ENCODE measurements at places on chromosomes 12 and 14.
A peak's percentile ranks its signal among the peaks of the same experiment; 100 is the strongest.

GRCh38 chr12:26651566-26652188 is 181.3 kb downstream of the ITPR2 start:
- DNase-seq: no peak

GRCh38 chr14:24178399-24179178 is 6.7 kb downstream of the REC8 start:
- DNase-seq: no peak

GRCh38 chr12:54459355-54459754 is 14.0 kb downstream of the GTSF1 start:
- DNase-seq: no peak

DNA sequence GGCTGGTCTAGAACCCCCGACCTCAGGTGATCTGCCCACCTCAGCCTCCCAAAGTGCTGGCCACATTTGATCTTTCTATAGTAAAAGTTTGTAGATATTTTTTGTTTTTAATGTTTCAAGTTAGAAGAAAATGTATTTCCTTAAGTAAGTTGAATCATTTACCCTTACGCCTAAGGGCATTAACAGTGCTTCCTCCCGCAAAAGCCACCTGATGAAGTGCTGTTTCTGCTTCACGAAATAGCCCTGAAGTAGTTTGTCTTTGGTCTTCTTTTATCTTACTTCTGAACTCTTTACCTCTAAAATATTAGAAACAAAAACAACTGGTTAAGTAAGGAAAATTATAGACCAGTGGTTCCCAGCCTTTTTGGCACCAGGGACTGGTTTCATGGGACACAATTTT is 22.7 kb downstream of the PAWR start:
- DNase-seq: no peak

GRCh38 chr12:67885375-67886169 is 103.7 kb upstream of the IFNG-AS1 start:
- no peak for DNase-seq

DNA sequence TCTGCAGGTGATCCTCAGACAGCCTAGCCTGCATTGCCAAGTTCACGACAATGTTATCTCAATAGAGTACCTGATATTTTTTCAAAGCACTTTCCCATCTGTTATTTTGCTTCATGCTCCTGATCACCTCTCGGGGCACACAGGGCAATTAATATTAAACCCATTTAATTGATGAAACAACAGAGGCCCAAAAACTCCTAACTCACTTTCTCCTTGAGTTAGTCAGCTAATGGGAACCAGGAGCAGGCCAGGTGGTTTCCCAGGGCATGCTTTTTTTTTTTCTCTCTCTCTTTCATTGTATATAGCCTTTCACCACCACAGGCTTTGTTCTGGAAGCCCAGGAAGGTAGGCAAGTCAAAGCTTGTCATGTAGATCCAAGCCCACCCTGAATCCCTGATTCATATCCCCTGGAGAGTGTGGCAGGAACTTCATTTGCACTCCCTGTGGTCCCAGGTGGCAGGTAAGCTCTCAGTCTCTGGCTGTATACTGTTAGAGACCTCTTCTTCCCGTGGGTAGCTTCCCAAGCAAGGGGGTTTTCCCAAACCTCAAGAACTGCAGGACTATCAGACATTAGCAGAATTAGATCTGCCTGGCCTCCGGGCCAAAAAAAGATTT is 41.6 kb upstream of the MAP1LC3B2 start:
- no peak for DNase-seq

DNA sequence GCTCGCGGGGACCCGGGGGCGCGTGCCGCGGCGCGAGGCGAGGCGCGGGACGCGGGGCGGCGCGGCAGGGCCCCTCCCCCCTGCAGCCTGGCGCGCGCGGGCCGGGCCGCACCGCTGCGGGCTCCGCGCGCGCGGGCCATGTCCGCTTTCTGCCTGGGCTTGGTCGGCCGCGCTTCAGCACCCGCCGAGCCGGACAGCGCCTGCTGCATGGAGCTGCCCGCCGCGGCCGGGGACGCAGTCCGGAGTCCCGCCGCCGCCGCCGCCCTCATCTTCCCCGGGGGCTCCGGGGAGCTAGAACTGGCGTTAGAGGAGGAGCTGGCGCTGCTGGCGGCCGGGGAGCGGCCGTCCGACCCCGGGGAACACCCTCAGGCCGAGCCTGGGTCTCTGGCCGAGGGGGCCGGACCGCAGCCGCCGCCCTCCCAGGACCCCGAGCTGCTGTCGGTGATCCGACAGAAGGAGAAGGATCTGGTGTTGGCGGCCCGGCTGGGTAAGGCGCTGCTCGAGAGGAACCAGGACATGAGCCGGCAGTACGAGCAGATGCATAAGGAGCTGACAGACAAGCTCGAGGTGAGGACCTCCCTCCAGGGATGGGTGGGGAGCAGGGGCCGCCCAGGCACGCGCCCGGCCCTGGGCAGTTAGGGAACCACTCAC is 820 bp downstream of the BICDL1 start:
- peak; percentile 35 for DNase-seq

- DNase-seq: no peak
Measured at GRCh38 chr12:41188058-41188840, at the start of gene PDZRN4. Gene PDZRN4, plus strand, starts transcription at chr12:41188320.

DNA sequence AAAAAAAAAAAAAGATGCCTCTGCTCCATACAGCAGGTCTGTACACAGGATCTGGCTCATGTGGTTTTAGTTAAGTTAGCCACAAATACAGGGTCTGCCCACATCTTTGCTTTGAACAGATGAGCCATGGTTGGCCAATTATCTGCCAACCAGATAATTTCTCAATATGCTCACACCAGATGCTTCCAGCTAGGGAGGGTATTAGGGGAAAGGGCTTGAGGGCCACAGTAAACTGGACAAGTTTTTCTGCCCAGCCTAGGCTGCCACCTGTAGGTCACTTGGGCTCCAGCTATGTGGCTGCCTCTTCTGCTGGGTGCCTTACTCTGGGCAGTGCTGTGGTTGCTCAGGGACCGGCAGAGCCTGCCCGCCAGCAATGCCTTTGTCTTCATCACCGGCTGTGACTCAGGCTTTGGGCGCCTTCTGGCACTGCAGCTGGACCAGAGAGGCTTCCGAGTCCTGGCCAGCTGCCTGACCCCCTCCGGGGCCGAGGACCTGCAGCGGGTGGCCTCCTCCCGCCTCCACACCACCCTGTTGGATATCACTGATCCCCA is 776 bp downstream of the RDH5 start:
- DNase-seq: no peak

- no peak for DNase-seq
Measured at GRCh38 chr14:75842551-75842950, 139.2 kb downstream of the TGFB3 start.

GRCh38 chr14:105471297-105471821 is 3.3 kb upstream of the CRIP2 start:
- no peak for DNase-seq

DNA sequence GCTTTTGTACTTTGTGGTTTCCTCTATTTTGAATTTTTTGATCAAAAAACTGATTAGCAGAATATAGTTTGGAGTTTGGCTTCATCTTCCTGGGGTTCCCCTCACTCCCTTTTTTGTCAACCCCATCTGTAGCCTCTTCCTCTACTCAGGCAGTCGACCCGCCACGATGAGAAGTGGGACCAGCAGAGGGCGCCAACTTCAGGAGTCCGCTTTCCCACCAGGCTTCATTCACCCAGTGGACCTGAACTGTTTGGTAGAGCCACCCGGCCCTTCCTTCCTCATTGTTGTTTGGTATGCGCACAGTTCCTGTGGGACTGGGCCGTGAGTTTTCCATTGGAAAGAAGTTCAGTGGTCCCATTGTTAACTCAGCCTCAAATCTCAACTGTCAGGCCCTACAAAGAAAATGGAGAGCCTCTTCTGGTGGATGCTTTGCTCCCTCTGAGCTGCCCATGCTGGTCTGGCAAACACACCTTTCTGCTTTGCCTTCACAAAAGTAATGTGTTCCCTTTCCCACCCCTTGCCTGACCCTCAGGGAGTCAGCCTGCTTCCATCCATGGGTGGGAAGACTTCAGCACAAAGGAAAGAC is 21.7 kb downstream of the TMBIM6 start:
- peak; percentile 71 for DNase-seq

DNA sequence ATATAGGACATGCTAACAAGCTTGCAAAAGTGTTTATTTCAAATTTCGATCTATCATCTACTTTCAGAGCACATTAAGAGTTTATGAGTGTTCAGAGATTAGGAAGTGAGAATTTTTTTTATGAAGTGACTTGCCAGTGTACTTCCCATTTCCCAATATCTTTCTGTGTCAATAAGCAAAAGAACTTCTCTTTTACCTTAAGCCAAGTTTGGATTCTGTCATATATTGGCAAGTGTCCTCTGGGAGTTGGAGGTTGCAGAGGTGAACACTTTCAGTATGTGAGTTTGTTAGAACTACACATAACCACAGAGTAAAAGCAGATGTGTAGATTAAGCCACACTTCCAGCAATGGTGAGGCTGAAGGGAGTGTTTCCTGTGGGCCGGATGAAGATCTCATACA is 16.6 kb upstream of the KLRF1 start:
- no peak for DNase-seq

DNA sequence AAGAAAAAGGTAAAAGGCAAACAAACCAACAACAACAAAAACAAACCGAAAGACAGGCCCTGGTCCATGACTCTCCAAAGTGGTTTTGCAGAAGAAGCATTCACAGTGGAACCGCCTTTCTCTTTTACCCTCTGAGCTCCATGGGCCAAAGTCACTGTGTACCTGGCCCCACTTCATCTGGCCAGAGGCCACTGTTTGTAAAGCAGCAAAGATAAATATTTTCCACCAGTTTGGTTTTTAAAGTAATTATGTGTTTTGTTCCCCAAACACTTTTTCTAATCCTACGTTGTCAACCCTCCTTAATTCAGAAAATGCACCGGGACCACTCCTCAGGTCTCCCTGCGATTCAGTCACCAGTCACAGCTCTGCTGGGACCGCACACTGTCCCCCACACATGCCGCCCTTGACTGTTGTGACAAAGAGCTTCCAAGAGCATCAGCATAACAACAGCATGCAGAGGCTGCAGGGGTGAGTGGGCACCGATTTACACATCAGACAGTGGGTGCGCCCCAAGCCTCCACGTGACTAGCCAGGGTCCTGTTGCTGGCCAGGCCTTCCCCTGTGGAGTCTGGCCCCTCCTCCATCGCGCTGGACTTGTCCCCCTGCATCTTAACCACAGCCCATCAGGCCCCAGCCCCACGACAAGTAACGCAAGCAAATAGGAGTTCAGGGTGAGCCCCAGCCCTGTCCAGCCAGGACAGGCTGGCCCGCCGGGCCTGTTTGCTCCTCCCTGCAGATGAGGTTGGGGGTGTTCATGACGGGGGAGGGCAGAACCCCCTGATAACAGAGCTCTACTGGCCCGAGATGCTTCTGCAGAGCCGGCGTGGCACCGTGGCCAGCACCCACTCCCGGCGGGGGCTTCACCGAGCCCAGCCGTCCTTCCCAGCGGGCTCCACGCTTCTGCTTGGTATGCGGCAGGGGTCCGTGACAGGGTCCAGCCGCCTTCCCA is 65.2 kb upstream of the DIO3 start:
- no peak for DNase-seq

DNA sequence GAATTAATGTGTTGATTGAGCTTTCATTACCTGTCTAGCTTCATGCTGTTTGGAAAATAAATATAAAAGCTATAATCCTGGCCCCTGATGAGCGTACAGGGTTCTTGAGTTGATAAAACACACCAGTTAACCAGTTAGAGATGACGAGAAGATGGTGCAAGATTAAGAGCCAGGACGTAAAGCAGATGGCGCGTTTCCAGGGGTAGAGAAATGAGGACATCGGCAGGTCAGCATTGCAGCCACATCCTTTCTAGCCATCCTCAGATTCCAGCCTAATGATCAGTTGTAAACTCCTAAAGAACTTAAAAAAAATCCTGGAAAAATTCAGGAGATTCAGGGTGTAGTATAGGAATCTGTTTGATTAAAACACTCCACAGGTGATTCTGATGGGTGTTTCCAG is 203.7 kb downstream of the CACNA1C start:
- DNase-seq: no peak

DNA sequence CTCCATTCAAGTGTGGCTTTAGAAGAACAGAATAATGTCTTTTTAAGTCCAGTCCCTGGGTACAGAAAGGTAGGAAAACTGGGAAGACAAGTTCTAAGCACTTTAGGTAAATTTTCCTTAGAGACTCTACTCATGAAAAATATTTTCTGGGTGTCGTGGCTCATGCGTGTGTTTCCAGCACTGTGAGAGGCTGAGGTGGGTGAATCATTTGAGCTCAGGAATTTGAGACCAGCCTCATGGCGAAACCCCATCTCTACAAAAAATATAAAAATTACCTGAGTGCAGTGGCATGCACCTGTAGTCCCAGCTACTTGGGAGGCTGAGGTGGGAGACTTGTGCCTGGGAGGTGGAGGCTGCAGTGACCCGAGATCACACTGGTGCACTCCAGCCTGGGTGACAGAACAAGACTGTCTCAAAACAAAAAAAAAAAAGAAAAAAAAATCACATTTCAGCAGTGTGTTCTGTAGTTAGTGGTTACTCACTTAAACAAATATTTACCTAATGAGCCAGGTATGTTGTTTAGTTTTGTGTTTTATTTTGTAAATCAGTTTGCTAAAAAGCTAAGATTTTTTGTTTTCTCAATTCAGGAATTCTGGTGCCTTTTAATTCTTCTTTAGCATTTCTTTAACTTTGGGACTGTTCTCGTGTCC is 52.3 kb upstream of the RD3L start:
- no peak for DNase-seq

DNA sequence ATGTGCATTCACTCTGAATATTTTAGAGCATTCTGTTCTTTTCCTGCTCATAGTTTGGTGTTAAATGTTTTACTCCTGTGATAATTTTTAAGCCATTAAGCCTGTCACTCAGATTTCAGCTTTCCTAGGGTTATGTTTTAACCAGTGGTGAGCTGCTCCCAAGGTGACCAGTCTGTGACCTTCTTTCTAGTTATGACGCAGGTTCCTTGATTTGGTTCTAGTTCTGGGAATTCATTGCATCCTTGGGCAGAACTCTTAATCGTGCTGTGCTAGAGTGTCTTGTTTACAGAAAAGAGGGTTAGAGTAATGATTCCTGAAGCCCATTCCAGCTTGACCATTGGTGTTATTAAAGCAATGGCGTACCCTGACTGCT is 2.2 kb downstream of the GABARAPL1 start:
- DNase-seq: no peak

- no peak for DNase-seq
Measured at GRCh38 chr12:33265033-33265731, 174.4 kb downstream of the SYT10 start.

DNA sequence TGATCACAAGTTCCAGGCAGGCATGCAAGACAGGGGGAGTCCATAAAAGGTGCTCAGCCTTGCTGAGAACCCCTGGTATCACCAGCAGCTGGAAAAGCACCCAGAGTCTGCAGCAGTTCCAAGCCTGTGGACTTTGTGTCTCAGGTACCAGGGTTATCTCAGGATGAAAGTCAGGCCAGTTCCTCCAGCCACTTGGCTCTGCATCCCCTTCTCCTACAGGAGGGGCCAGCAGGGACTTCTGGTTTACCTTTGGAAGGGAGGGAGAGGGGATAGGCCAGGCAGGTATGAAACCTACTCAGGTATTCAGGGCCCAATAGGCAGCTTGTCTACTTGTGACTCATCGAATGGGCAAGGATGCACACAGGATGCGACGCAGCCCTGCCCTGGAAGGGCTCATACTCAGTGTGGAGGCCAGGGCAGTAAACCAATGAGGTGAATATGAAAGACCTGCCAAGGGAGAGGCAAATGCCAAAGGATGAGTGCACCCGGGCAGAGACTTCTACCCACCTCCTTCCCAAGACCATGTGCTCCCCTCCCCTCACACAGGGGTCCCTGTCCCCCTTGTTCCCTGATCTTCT is 148.2 kb downstream of the SLC38A6 start:
- DNase-seq: no peak

All from activated CD4-positive, alpha-beta T cell treated with anti-CD3 and anti-CD28 coated beads, Interleukin-2, amount 50 U/mL, for 24 hours (primary cell).